ENCODE measurements at places on chromosomes 3 and 15.

GRCh38 chr3:177538048-177538749, 340.9 kb upstream of the TBL1XR1 start:
- DNase-seq: no peak

- DNase-seq: no peak
Measured at GRCh38 chr3:89332386-89332785, 225.0 kb downstream of the EPHA3 start.

GRCh38 chr3:113194823-113195401, 16.4 kb upstream of the BOC start:
- no peak for DNase-seq

DNA sequence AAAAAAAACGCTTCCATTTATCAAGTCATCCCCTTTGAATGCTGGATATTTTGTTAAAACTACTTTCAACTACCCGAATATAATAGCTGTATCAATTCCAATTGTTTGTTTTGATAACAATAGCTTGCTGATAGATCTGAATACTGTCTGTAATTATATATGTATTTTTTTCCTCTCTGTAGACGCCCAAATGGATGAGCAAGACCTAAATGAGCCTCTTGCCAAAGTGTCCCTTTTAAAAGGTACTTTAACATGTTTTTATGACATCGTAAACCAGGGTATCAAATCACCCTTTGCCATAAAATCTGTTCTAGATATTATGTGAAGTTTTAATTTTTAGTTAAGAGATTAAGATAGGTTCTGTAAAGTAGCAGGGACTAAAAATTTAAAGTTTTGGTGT, 111.5 kb upstream of the FLNB start:
- DNase-seq: no peak

All from NCI-H187 treated with DMSO at 0.1 percent for 48 hours (cell line).